ENCODE measurements at places on chromosomes 1 and 21.

- DNase-seq, result no peak
Measured at GRCh38 chr1:10549904-10550664, 75.3 kb downstream of the PEX14 start.

GRCh38 chr1:194538453-194538852, 1352.0 kb upstream of the B3GALT2 start:
- no peak for DNase-seq

DNA sequence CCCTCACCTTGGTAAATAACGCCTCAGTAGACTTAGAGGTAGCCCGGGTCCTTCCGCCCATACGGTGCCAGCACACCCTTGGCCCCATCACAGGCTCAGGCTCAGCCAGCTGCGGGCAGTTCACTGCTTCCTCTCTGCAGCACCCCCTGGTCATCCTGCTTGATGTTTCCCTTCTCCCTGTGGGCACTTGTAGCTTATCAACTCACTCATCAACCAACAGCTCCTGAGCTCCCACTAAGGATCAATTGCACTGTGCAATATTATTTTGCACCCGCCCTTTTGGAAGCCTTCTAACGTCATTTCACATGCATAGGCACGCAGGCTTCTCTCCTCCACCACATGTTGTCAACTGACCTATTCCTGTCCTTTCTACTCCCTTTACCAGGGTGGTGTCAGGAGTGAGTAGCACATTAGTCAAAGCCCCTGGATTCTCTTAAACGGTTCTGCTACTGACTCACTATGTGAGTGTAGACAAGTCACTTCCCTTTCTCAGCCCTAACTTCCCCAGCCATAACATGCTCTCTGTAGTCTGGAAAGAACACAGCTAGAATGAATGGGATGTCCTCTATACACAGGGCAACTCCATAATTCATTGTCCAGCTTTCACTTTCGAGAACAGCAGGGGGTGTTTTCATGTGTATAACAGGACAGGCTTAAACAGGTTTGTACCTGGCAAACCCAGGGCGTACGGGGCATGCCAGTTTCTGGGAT, 47.1 kb upstream of the IRF2BP2 start:
- DNase-seq, result no peak

DNA sequence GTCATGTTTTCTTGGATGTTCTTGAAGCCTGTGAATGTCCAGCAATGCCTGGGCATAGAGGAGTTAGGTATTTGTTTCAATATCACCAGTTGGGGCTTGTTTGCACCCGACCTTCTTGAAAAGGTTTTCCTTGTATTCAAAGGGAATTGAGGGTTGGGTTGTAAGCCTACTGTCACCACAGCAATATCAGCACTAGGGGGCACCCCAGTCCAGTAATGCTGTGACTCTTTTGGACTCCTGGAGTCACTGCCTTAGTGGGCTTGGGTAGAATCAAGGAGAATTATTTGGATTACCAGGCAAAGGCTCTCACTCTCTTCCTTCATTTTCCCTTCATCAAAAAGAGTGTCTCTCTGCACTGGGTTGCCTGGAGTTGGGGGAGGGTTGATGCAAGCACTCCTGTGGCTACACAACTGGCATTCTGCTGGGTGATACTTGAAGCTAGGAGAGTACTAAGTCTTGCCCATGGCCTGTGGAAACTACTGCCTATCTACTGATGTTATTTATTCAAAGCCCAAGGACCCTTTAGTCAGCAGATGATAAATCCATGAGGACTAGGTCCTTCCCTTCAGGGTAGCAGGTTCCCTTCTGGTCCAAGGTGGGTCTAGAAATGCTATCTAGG, 34.5 kb downstream of the OR10R2 start:
- DNase-seq, result peak; percentile 9

DNA sequence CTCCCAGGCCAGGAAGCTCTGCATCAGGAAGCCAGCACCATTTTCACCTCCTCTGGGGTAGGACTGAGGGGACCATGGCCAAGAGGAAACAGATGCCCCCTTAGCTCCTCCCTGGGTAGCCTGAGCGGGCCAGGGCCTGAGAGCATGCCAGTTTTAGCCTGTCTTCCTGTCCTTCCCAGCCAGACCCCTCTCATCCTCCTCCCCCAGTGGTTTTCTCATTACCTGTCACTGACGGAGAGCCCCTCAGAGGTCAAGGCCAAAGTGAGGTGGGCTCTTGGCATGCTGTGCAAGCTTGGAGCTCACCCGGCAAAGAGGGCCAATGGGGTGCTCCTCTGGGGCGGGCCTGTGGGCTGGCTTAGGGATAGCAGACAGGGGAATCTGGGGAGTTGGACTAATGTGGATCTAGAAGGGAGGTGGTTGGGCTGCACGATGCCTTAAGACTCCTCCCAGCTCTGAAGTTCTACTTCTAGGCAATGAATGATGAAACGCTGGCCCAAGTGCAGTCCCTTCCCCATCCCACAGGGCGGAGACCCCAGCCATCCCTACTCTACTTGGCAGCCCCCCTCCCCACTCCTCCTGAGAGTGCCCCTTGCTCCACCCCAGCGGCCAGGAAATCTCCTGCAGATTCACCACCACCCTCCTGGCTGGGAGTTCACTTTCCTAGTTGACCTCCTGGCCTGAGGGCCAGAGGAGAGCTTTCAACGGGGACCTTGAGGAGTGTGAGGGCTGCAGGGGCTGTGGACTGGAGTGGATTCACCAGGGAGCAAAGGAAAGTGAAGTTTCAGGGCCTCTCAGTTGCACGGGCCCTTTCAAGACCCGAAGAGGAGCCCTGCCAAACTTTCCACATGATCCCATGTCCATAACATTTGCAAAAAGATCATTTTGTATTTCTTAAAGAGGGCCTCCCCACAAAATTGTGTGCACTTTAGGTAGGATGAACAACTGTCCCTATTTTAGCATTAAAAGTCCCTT, 9.4 kb upstream of the LMNA start:
- no peak for DNase-seq

DNA sequence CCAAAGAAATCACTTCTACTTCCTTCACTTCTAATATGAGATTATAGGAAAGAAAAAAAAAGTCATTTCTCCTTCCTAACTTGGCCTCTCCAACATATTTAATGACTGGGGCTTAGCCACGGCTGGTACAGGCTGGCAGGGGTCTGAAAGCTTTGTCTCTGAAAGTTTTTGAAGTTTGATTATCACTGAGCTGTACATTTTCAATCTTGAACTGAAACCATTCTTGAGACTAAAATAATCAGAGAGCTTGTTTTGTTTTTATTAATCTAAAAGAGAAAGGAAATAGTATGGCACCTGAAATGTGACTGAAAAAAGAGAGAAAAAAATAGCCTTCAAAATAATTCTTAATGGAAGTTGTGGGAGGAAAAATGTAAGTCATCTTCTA, 3.8 kb upstream of the KRTAP19-8 start:
- no peak for DNase-seq

DNA sequence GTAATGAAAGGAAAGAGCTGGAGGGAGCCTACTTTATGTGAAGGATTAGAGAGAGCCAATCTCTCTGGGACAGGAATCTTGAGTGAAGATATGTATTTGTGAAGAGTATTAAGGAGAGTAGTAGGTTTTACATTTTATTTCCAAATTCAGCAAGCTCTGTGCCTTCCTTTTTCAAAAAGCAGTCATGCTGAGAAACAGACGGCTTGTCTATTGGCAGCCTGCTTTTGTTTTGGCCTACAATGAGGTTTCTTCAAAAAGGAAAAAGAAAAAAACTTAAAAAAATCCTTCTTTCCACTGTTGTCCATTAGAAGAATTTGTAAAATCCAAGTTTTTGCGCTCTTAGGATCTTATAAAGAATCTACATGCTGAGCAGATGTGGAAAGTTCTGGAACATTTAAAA, 103.6 kb upstream of the PTGFR start:
- DNase-seq, result no peak

DNA sequence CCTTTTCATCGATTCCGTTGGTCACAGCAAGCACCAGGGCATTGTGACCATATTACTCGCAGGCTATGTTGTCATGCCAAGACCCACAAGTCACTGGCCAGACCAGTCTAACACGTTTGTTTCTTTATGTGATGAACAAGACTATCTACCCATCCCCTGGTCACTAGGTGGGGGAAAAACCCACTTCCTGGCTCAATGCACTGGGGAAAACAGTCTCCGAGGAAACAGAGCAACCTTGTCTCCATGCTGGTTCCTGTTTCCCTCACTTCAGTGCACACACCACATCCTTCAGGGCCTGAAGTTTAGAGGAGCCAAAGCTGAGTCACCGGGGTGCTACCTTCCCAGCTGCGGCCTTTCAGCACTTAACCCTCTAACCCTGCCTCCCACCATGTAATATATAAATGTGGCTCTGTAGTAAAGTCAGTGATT, 20.9 kb downstream of the ERICH3 start:
- DNase-seq, result no peak

DNA sequence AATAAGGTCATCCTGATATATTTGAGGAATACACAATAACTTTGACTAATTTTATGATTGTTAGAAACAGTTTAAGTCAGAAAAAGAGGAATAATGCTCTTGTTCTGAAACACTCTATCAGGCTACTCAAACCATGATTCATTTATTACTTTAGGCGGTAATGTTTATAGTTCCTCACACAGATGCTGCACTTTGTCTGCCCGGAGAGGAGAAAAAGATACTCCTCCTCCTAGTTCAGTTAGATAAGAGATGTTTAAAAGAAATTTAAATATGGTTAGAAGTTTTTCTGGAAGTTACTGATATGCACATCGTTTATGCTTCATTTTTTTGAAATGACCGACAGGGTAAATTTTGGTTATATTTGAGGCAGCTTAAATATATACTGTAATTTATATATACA, 103.0 kb downstream of the ZMYM4 start:
- no peak for DNase-seq

DNA sequence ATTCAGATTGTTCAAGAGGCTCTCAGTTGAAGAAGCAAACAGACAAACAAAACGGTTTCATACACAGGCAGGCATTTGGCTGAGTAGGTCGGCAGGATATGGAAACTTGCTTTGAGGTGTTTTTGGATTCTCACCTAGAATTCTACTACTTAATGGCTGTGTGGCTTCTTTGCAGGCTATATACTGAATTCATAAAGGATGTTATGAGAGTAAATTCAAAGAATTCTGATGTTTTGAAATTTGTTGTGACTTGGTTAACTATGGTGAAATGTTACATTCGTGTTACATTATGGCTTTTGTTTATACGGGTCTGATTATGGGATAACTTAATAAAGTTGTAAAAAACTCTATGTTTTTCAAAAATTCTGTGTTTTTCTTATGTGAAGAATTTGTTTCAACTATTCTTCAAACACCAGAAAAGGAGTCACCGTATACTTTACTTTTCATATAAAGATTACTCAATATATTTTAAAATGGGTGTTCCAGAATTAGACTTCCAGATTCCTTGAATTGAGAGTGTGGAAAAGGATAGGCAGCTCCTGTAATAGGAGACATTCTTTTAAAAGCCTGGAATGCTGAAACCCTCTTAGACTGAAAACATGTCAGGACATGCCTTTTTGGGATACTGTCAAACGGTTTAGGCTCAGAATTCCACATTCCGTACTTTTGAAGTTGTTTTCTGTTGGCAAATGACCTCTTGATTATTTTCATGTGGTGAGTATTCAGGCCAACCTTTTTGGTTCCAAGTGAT, 8.2 kb upstream of the IRF2BP2 start:
- DNase-seq, result no peak
